ENCODE measurements at places on chromosomes 6 and 20.

DNA sequence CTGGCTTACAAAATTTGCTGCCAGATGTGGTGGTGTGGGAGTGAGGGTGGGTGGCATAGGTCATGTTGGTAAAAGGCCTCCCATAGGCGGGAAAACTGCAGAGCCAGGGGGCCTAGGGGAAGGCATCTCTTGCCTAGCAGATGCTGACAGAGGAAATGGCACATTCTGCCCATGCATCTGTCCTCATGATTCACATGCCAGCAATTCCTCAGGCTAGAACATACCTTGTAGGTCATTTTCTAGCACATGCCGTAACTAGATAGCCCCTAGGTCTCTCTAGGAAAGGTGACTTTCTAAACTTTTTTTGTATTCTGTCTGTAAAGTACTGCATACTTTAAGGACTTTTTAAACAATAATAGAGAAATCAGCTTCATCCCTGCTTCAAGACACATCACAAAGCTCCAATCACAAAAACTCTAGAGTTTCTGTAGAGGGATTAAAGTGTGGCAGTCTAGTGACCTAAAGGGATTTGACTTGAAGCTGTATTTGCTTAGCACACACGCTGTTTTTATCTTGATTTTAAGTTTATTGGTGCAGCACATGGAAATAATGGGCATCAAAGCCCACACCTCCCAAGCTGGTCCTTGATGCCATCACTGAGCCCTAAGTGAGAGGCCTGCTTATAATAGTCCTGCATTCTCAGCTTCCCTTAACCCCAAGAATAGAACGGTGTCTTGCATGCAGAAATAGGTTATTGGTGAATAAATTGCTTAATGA is 55.2 kb downstream of the ANKEF1 start:
- no peak for DNase-seq

- DNase-seq, result no peak
Observed at GRCh38 chr6:12293931-12294807, 4.0 kb downstream of the EDN1 start.

DNA sequence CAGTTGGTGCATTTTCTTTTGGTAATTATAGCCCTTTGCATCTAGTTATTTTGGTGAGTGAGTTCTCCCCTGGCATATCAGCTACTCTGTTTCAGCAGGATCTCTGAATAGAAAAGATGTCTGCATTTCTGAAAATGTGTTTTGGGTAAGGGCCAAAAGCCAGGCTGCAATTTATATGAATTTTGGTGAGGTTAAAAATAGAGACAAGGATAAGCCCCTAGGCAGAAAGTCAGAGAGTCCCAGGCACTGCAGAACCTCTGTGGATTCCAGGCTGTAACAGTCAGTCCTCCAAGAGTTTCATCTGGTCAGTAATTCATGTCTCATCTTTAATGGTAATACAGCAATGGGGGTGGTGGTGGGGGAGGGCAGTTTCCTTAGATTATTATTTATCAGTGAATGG is 53.0 kb downstream of the HDGFL1 start:
- no peak for DNase-seq

- DNase-seq, result no peak
Observed at GRCh38 chr20:47038566-47039560, 144.2 kb downstream of the EYA2 start.

- DNase-seq, result no peak
Observed at GRCh38 chr6:121678245-121678644, 242.8 kb downstream of the GJA1 start.

DNA sequence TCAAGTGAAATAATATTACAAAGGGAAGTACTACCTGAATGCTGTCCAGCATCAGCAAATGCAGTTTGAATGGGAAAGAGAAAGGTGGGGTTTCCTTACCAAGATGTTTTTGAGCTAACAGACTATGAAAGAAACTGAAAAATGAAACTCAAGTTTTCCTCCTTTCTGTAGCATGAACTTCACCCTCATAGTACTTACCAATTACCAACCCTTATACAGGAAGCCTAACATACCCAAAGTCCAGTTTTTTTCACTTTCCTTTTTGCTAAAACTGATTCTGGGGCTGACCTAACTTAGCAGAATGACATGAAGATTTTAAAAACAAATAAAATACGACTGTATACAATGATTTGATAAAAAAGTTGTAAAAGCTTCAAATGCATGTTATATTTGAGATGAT is 5.2 kb downstream of the ZNFX1 start:
- no peak for DNase-seq

GRCh38 chr20:44633187-44633810 is 18.2 kb downstream of the ADA start:
- no peak for DNase-seq

DNA sequence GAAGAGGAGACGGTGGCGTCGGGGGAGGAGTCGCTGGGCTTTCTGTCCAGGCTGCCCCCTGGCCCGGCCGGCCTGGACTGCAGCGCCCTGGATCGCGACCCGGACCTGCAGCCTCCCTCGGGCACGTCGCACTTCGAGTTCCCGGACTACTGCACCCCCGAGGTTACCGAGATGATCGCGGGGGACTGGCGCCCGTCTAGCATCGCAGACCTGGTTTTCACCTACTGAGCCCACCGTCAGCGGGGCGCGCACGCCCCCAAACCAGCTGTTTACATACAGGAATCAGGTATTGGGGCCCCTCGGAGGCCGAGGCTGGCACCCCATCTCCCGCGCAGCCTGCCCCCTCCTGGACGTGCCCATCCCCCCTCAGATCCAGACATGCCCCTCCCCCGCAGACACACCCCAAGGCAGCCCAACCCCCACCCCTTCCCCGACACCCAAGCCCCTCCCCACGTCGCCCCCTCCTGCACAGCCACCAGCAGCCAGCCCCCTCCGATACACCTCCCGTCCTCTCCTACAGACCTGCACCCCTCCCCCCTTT is 1.4 kb downstream of the SOX12 start:
- DNase-seq, result peak; percentile 12

GRCh38 chr20:61219021-61219431 is 33.0 kb upstream of the CDH4 start:
- no peak for DNase-seq

DNA sequence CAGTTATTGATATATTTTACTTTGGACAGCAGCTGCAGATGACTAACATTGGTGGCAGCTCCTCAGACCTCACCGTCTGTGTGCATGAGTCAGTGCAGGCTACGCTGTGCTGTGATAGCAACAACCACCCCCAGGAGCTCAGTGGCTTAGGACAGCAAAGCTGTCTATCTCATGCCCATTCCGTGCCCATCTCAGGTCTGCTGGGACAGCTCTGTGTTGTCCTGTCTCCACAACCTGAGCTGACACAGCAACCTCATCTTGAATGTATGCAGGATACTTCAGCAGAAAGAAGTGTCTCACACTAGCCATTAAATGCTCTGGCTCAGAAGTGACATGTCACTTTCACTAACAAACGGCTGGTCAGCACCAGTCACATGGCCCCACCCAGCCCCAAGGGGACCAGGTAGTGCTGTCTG is 47.7 kb downstream of the BANF2 start:
- DNase-seq, result no peak

GRCh38 chr6:101527467-101527866 is 134.0 kb downstream of the GRIK2 start:
- DNase-seq, result no peak

DNA sequence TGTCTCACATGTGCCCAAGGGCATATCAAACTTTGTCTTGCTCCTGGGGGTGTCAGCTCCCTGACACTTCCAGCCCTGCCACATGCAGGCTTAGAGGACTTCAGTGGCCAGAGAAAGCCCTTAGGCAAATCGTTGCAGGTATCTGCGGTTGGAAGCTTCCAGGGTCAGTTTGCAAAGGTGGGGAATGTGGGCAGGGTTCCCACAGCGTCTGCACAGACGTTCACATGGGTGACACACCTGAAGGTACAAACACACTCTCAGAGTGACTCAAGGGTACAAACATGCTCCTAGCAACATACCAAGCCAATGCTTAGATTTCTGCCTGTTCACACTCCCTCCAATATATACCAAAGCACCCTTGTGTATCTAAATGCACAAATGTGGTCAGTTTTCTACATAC is 30.0 kb downstream of the VSTM2L start:
- DNase-seq, result no peak

DNA sequence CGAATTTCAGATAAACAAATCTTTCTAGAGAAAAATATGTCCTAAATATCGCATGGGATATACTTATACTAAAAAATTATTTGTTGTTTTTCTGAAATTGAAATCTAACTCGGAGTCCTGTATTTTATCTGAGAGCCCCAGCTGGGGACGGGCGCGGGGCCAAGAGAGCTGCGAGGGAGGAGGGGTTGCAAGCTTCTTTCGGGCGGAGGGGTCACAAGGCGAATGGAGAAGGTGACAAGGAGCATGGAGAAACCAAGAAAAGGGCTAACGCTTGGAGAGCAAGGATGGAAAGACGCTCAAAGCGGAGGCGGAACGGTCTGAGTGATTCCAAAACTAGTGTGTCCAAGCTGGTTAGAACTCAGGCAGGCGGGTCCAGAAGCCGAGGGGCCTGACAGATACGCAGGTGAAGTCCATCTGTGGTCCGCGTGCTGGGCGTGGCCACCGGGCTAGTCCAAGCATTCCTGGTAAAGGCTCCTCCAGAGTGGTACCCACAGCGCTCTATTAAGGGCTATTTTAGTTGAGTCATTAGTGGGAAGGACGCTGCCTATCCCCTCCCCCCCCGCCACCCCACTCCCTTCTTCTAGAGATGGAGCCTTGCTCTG is 41.5 kb upstream of the ZNFX1 start:
- DNase-seq, result no peak

DNA sequence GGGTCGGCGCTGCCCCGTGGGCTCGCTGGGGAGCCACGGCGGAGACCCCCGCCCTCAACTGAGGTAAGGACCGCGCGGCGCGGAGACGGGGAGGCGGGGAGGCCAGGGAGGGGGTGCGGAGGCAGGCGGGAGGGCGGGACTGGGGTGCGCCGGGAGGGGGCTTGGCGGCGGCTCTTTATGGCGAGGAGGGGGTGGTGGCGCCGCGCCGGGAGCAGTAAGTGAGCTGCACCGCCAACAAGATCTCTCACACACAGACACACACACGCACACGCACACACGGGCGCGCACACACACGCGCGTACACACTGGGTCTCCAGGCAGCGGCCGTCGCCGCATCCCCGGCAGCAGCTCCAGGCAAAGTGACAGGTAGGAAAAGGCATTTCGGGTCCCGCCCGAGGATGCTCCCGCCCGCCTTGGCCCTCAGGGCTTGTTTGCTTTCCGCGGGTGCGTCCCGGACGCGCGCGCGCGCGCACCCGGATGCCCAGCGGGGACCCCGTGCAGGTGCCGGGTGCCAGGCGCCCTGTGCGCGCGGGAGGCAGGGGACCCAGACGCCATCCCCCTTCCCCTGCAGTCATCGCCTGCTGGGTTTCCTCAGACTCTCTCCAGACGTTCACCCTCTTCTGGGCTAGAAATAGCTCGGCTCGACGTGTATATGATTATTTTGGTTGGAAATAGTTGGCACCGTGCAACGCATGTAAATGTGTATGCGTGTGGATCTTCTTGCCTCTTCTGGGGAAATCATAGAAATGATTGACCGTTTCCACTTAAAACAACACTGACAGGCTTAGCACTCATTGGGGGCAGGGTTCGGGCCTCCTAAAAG is at the start of gene PLCB4:
TSS of gene PLCB4 (plus strand) at position 247 of the 823 bp plus-strand sequence. CDS start 238,728 bp downstream, outside the sequence.
- DNase-seq, result peak; percentile 11

DNA sequence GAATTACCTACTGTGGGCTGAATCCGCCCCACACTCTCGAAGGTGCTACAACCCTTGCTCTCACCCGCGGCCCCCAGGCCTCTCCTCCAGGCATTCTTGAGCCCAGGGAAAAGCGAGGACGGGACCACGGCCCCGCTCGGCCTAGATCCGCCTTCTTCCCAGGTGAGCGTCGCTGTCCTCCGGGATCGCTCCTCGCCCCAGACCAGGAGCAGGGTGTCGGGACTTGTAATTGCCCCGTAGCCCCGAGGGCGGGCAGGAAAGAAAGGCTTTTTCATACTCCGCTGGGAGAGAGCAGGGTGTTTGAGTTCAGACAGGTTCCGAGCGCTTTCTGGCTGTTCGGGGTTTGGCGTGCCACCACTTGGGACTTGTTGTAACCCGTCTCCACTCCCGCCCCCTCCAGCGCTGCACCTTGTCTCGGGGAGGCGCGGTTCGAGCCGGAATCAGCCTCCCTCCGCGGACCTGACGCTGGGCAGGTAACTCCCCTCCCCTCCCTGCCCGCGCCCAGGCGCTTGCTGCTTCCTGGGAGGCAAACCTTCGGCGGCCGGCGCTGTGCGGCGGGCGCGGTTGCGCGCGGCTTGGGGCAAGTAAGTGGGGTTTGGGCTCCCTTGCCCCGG is at the start of gene FAM83B:
TSS of gene FAM83B (plus strand) at position 529 of the 614 bp plus-strand sequence. CDS start 23,476 bp downstream, outside the sequence.
- peak; percentile 67 for DNase-seq

GRCh38 chr20:51120868-51121267 is 98.0 kb upstream of the KCNG1 start:
- no peak for DNase-seq

- no peak for DNase-seq
Observed at GRCh38 chr6:22231616-22232015, 65.2 kb downstream of the PRL start.

GRCh38 chr6:73746787-73747186 is 50.8 kb downstream of the CD109 start:
- no peak for DNase-seq

- DNase-seq, result no peak
Observed at GRCh38 chr20:18007534-18008292, 38.9 kb downstream of the MGME1 start.

- no peak for DNase-seq
Observed at GRCh38 chr20:2847802-2848201, 7.3 kb downstream of the VPS16 start.

DNA sequence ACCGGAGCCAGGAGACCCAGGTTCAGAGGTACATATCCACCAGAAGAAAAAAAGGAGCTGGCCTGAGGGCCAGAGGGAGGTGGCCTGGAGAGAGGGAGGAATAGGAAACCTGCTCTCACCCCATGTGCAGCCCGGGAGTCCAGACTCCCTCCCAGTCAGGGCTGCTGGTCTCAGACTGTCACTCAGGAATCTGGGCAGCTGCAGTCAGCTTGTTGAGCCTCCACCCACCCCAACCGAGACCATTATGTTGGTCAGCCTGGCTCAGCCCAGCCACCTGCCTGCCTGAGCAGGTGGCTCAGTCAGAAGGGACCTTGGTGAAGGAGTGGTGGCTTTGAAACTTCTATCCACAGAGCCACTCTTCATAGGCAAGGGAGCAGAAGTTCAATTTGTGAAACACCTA is 53.3 kb upstream of the EPB41L1 start:
- no peak for DNase-seq

GRCh38 chr6:137025786-137026730 is 18.7 kb downstream of the IL20RA start:
- DNase-seq, result no peak

DNA sequence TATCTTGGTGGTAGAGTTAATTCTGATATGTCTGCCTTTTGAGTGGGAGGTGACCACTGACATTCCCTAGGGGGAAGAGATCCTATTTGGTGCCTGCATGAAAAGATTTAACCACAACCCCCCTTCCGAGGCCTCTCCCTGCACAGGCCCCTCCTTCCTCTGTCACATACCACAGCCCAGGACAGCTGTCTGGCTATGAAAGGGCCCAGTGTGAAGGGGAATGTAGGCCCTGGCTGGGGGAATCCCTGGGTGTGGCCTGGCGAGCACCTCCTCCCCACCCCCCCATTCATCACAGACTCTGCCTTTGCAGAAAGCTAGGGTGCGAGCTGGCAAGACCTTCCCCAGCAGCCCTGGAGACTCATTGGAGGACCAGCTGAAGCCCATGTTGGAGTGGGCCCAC is 27.4 kb upstream of the MAPRE1 start:
- DNase-seq, result no peak

- DNase-seq, result no peak
Observed at GRCh38 chr20:313402-313801, 11.9 kb upstream of the SOX12 start.
